Activated T-helper 2 cell treated with anti-CD3 and anti-CD28 coated beads, Interferon-gamma antibody, Interleukin-2, Interleukin-4, amounts not matched to agents 10 μg/mL and 5 μg/mL and 100 μg/mL, durations not matched to agents 14 hours and 24 hours and 36 hours (primary cell): ENCODE measurements at places on chromosomes 4 and X. TPM values are rescaled to one million over a fixed set of nuclear protein-coding genes. Genes with fewer than 3 reads are reported as not detected.

Gene WDR17
- total RNA-seq, result 1.0 and 1.4 TPM in 2 replicates

Gene CSAG2
- total RNA-seq, result not detected in 2 replicates

Gene ASMT
- not detected in 2 replicates for total RNA-seq

Gene SULT1E1
- not detected in 2 replicates for total RNA-seq

Gene CNGA1
- not detected in 2 replicates for total RNA-seq

GRCh38 chr4:86934147-86934770 is 552 bp upstream of the AFF1 start:
- H3K27me3 ChIP-seq, result no peaks in the 10 kb centered on the region
- H3K4me3 ChIP-seq, result peak overlapping the region; percentile 83
- peak overlapping the region; percentile 92 for H3K27ac ChIP-seq

DNA sequence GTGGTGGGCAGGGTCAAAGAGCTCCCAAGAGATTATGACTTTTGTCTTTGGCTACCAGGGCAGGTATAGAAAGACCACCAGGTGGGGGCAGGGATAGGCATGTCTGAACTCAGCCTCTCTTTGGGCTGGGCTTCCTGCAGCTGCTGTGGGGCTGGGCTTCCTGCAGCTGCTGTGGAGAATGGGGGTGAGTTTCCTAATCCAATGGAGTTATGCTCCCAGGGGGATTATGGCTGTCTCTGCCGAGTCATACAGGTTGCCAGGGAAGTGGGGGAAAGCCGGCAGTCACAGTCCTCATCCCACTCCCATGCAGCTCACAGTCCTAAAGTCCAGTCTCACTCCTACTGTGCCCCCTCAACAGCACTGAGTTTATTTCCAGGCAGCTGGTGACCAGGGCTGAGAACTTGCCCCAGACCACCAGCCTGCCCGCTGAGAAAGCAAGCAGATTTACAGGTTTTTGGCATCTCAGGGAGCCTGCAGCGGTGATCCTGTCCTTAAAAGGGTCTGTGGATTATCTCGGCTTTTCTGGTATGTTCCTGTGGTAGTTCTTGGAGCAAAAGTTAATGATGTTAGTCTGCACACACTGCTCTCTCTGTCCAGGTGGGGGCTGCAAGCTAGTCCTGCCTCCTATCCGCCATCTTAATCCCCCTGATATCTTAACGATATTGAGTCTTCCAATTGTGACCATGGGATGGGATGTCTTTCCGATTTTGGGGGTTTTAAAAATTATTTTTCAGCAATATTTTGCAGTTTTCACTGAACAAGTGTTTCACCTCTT is 133.4 kb downstream of the RTL9 start:
- H3K36me3 ChIP-seq, result no peaks in the 10 kb centered on the region
- no peaks in the 10 kb centered on the region for H3K4me1 ChIP-seq
- H3K27ac ChIP-seq, result no peak overlapping the region

- no peaks in the 10 kb centered on the region for H3K36me3 ChIP-seq
- no peaks in the 10 kb centered on the region for H3K4me1 ChIP-seq
- H3K4me3 ChIP-seq, result no peak overlapping the region
- no peak for DNase-seq
- no peaks in the 10 kb centered on the region for H3K27me3 ChIP-seq
Observed at GRCh38 chr4:4986841-4987240, 32.4 kb downstream of the CYTL1 start.

GRCh38 chr4:140928880-140929279 is 172.7 kb upstream of the TBC1D9 start:
- no peaks in the 10 kb centered on the region for H3K4me1 ChIP-seq
- no peak overlapping the region for H3K27ac ChIP-seq
- no peak for DNase-seq
- H3K4me3 ChIP-seq, result no peak overlapping the region
- no peaks in the 10 kb centered on the region for H3K36me3 ChIP-seq
- peaks cover 4% of the 10 kb centered on the region for H3K27me3 ChIP-seq

- no peaks in the 10 kb centered on the region for H3K36me3 ChIP-seq
- no peaks in the 10 kb centered on the region for H3K4me1 ChIP-seq
- H3K27ac ChIP-seq, result no peak overlapping the region
Observed at GRCh38 chrX:31228415-31228832, 156.6 kb upstream of the FTHL17 start.

- H3K4me1 ChIP-seq, result no peaks in the 10 kb centered on the region
- no peak for DNase-seq
- no peaks in the 10 kb centered on the region for H3K27me3 ChIP-seq
Observed at GRCh38 chr4:179071131-179071530, 1628.9 kb upstream of the AGA start.

DNA sequence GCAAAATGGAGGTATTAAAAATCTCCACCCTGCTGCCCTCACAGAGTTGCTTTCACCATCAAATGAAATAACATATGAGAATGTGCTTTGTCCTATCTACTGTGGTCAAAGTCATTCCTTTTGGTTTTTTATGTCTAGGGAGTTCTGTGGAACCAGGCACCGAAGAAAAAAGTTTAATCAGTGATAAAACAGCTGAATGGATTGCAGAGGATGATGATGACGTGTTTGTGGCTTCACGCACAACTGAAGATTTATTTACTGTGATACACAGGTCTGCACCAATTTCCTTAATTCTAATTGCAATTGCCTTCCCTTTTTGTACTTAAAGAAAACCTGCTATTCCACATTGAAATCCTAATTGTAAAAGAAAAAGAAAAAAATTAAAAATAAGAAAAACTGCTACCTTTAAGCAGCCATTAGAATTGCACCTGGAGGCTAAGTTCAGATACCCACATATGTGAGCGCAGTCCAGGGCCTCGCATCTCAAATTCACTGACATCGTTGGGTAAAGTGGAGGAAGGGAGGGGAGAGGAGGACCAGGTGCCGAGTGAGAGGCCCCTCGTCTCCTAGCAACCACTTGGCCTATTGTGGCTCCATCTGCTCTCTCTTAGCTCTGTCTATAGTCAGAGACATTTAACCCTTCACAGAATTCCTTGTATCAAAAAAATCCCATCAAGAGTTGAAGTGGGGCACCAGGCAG is 10.5 kb upstream of the RTL5 start:
- peaks cover 20% of the 10 kb centered on the region for H3K4me1 ChIP-seq
- H3K27ac ChIP-seq, result no peak overlapping the region
- no peaks in the 10 kb centered on the region for H3K36me3 ChIP-seq

- no peak for DNase-seq
- peaks cover 21% of the 10 kb centered on the region for H3K27me3 ChIP-seq
- no peaks in the 10 kb centered on the region for H3K36me3 ChIP-seq
- no peaks in the 10 kb centered on the region for H3K4me1 ChIP-seq
- H3K27ac ChIP-seq, result no peak overlapping the region
Observed at GRCh38 chr4:17753646-17754045, 27.8 kb downstream of the FAM184B start.

DNA sequence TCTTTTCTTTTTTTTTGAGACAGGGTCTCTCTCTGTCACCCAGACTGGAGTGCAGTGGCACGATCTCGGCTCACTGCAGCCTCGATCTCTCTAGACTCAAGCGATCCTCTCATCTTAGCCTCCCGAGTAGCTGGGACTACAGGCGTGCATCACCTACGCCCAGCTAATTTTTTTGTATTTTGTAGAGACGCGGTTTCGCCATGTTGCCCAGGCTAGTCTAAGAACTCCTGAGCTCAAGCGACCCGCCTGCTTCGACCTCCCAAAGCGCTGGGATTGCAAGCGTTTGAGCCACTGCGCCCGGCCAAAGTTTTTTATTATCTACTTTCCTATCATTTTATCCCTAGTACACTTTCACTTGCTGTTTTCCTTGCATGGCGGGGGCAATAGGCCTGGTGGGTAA is 1.4 kb downstream of the UBA6 start:
- H3K27me3 ChIP-seq, result no peaks in the 10 kb centered on the region
- DNase-seq, result no peak
- H3K4me1 ChIP-seq, result peaks cover 46% of the 10 kb centered on the region
- H3K36me3 ChIP-seq, result peaks cover 55% of the 10 kb centered on the region
- peak overlapping the region; percentile 99 for H3K4me3 ChIP-seq

DNA sequence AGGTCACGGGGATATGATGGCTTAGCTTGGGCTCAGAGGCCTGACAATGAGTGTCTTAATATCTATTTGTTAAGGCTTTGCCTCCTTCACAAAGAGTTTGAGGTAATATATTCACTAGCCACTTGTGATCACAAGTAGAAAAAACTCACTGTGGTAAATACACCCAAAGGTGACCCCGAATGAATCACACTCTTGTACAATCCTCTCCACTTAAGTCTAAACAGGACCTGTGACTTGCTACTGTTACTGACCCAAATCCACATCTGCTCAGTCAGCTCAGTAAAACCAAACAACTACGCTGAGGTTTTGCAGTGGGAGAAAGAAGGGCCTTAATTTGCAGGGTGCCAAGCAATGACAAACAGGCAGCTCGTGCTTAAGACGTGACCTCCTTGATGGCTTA is 223.8 kb upstream of the MAGEC2 start:
- H3K4me3 ChIP-seq, result no peak overlapping the region
- no peaks in the 10 kb centered on the region for H3K27me3 ChIP-seq
- H3K4me1 ChIP-seq, result no peaks in the 10 kb centered on the region
- H3K27ac ChIP-seq, result no peak overlapping the region

- H3K27me3 ChIP-seq, result no peaks in the 10 kb centered on the region
- H3K36me3 ChIP-seq, result no peaks in the 10 kb centered on the region
- H3K4me3 ChIP-seq, result peak overlapping the region; percentile 26
- H3K27ac ChIP-seq, result peak overlapping the region; percentile 87
- peak; percentile 35 for DNase-seq
- peaks cover 10% of the 10 kb centered on the region for H3K4me1 ChIP-seq
Observed at GRCh38 chrX:23773601-23774175, 9.3 kb upstream of the SAT1 start.

DNA sequence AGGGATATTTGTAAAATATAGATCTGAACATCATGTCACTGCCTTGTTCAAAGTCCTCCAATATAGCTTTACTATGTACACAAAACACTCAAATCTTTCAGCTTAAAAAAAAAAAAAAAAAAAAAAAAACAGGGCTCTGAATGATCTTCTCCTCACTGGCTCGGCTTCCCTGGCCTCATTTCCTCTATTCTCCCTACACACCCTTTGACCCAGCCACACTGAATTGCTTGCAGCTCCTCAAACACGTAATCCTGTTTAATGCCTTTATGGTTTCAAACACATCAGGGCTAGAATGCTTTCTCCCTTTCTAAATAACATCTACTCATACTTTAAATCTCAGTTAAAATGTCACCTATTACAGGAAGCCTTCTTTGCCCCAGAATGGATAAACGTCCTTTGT is 60.8 kb downstream of the MTMR8 start:
- H3K36me3 ChIP-seq, result peaks cover 11% of the 10 kb centered on the region
- H3K27me3 ChIP-seq, result no peaks in the 10 kb centered on the region
- no peak overlapping the region for H3K27ac ChIP-seq
- no peaks in the 10 kb centered on the region for H3K4me1 ChIP-seq
- H3K4me3 ChIP-seq, result no peak overlapping the region

GRCh38 chrX:18650662-18651061 is 21.2 kb downstream of the RS1 start:
- no peak for DNase-seq
- no peak overlapping the region for H3K27ac ChIP-seq
- no peaks in the 10 kb centered on the region for H3K27me3 ChIP-seq
- no peaks in the 10 kb centered on the region for H3K4me1 ChIP-seq

DNA sequence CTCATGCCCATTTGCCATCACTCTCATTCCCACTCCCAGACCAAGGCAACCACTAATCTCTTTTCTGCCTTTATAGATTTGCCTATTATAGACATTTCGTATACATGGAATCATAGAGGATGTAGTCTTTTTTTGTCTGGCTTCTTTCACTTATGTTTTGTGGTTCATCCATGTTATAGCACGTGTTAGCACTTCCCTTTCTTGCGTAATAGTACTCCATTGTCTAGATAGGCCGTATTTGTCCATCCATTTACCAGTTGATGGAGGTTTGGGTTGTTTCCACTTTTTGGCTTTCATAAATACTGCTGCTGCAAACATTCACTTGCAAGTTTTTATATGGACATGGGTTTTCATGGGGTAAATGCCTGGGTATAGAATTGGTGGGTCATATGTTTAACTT is 48.4 kb downstream of the KIF4A start:
- peaks cover 45% of the 10 kb centered on the region for H3K36me3 ChIP-seq
- H3K4me1 ChIP-seq, result peaks cover 13% of the 10 kb centered on the region
- no peak overlapping the region for H3K4me3 ChIP-seq
- no peaks in the 10 kb centered on the region for H3K27me3 ChIP-seq
- no peak for DNase-seq

DNA sequence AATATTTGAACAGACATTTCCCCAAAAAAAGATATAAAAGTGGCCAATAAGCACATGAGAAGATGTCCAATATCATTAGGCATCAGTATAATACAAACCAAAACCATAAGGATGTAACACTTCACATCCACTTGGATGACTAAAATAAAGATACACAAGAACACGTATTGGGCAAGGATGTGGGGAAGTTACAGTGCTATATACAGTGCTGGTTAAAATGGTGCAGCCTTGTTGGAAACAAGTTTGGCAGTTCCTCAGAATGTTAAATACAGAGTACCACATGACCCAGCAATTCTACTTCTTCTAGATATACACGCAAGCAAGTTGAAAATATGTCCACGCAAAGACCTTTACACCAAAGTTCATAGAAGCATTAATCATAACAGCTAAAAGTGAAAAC is 58.9 kb downstream of the HAUS3 start:
- no peaks in the 10 kb centered on the region for H3K27me3 ChIP-seq
- no peak overlapping the region for H3K27ac ChIP-seq
- H3K4me1 ChIP-seq, result peaks cover 12% of the 10 kb centered on the region
- no peaks in the 10 kb centered on the region for H3K36me3 ChIP-seq

DNA sequence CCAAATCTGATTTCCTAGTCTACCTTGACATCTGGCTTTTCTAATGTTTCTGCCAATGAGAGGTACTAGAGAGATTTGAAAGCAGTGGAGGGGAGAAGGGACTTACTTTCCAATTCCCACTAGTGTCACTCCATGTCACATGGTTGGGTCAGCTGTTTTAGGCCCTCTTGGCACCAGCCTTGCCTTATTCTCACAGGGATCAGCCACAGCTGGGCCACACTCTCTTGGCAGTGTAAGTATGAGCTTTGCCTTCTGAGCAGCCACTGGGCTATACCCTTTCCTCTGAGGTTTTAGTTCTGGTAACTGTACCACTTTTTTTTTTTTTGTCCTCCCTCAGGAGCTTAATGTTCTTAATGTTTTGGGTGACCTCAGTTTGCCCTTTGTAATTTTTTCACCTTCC is 10.2 kb upstream of the ADH1C start:
- no peaks in the 10 kb centered on the region for H3K4me1 ChIP-seq
- no peak overlapping the region for H3K27ac ChIP-seq
- DNase-seq, result no peak
- peaks cover 2% of the 10 kb centered on the region for H3K27me3 ChIP-seq
- no peaks in the 10 kb centered on the region for H3K36me3 ChIP-seq

DNA sequence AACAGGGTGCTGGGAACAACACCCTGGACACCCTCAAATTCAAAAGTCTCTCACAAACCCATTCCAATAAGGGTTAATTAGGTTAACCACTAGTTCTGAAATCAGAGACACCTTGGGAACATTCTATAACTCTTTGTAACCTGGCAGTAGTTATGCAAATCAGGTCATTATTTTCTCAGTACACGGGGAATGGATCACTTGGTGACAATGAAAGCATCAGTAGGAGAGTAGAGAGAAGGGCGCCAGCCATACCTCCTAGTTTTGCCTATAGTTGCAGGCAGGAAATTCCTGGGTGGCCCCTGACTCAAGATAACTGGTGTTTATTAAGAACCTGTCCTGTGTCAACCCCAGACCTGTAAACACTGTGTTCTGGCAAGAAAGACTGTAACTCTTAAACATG is 2.5 kb downstream of the CCDC110 start:
- H3K27ac ChIP-seq, result no peak overlapping the region
- DNase-seq, result no peak
- H3K27me3 ChIP-seq, result peaks cover 58% of the 10 kb centered on the region
- H3K4me1 ChIP-seq, result peaks cover 8% of the 10 kb centered on the region
